ENCODE measurements at places on chromosomes 3 and 15.

- DNase-seq = no peak
Observed at GRCh38 chr3:13122081-13123012, 49.1 kb upstream of the IQSEC1 start.

GRCh38 chr3:71708476-71709105 lies 16.6 kb downstream of the EIF4E3 start:
- no peak for DNase-seq

GRCh38 chr3:79175870-79176269 lies 591.9 kb downstream of the ROBO1 start:
- DNase-seq = no peak

- no peak for DNase-seq
Observed at GRCh38 chr3:134369231-134369741, 5.0 kb downstream of the AMOTL2 start.

DNA sequence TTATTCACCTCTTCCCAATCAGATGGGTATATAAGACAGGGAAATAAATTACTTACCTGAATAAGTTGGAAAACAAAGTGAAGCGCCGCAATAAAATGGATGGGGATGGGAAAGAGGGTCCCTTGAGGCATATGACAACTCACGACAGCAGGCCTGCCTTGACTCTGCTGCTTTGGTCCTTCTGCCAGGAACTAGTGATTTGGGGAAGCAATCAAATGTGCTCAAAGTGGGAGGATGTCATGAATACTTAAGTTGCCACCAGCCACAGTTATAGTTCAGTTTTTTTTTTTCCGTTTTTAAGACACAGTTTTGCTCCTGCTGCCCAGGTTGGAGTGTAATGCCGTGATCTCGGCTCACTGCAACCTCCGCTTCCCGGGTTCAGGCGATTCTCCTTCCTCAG lies 4.6 kb downstream of the PARL start:
- DNase-seq = no peak

GRCh38 chr3:176932433-176932832 lies 264.8 kb downstream of the TBL1XR1 start:
- DNase-seq = no peak

DNA sequence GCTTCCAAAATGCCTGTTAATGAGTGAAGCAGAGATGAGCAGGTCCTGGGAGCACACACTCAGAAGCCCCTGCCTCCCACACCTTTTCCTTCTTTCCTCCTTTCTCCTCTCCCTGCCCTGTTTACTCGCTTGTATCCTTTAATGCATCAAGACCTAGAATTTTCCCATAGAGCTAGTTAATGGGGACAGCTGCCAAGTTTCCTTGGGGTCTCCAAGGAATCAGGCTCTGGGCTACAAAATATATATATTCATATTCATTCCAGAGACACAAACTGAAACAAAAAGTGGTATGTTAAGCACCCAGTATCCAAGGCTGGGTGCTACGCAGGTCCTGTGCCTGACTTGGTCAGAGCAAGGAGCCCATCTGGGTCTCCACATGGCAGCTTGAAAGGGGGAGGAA lies 235.6 kb downstream of the MYRIP start:
- no peak for DNase-seq

DNA sequence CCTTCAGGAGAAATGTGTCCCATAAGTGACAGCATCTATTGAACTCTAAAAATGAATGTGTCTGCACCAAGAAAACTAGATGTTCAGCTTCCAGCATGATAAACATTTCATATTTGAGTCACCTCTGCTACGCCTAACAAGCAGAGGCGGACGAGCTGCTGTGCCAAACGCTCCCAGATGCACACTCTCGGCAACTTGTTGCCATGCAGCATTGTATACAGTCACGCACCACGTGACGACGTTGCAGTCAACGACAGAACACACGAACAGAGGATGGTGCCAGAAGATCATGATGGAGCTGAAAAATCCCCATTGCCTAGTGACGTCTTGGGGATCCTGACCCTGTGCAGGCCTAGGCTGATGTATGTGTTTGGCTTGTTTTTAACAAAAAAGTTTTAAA lies 137.5 kb downstream of the XXYLT1 start:
- no peak for DNase-seq

DNA sequence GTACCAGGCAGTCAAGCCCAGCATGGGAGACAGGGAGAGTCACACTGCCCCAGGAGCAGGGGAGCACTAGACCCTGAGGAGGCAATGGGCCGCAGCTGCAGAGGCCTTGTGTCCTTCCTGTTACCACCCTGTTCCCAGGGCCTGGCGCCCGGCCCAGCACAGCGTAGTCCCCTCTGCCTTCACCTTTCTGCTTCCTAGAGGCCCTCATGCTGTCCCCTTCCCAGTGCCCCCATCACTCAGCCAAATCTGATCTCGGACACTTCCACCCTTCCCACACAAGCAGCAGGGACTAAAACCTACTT lies 6.9 kb upstream of the TBC1D2B start:
- no peak for DNase-seq

Data from HS-27A (cell line).